Naive thymus-derived CD8-positive, alpha-beta T cell (primary cell): ENCODE measurements at places on chromosomes 3 and 15. TPM values are rescaled to one million over a fixed set of nuclear protein-coding genes. Genes with fewer than 3 reads are reported as not detected.

GRCh38 chr3:194988495-194989165 is 282.3 kb downstream of the XXYLT1 start:
- H3K27me3 ChIP-seq = peaks cover 8% of the 10 kb centered on the region
- H3K4me3 ChIP-seq = no peak overlapping the region
- peaks cover 2% of the 10 kb centered on the region for H3K4me1 ChIP-seq
- H3K27ac ChIP-seq = no peak overlapping the region
- H3K36me3 ChIP-seq = no peaks in the 10 kb centered on the region

GRCh38 chr3:138846262-138846791 is 11.6 kb upstream of the PIK3CB start:
- DNase-seq = no peak
- no peak overlapping the region for H3K4me3 ChIP-seq
- no peaks in the 10 kb centered on the region for H3K27me3 ChIP-seq
- no peaks in the 10 kb centered on the region for H3K4me1 ChIP-seq
- H3K36me3 ChIP-seq = no peaks in the 10 kb centered on the region

- peak overlapping the region; percentile 29 for H3K27ac ChIP-seq
- no peaks in the 10 kb centered on the region for H3K27me3 ChIP-seq
- peaks cover 8% of the 10 kb centered on the region for H3K4me1 ChIP-seq
- H3K36me3 ChIP-seq = peaks cover 2% of the 10 kb centered on the region
- no peak overlapping the region for H3K4me3 ChIP-seq
- DNase-seq = no peak
Measured at GRCh38 chr3:23055733-23056376, 147.3 kb upstream of the UBE2E2 start.

- no peak for DNase-seq
- H3K27me3 ChIP-seq = peaks cover 3% of the 10 kb centered on the region
- H3K4me1 ChIP-seq = peaks cover 5% of the 10 kb centered on the region
- H3K4me3 ChIP-seq = no peak overlapping the region
- no peaks in the 10 kb centered on the region for H3K36me3 ChIP-seq
- no peak overlapping the region for H3K27ac ChIP-seq
Measured at GRCh38 chr3:72617424-72618024, 230.7 kb downstream of the SHQ1 start.

DNA sequence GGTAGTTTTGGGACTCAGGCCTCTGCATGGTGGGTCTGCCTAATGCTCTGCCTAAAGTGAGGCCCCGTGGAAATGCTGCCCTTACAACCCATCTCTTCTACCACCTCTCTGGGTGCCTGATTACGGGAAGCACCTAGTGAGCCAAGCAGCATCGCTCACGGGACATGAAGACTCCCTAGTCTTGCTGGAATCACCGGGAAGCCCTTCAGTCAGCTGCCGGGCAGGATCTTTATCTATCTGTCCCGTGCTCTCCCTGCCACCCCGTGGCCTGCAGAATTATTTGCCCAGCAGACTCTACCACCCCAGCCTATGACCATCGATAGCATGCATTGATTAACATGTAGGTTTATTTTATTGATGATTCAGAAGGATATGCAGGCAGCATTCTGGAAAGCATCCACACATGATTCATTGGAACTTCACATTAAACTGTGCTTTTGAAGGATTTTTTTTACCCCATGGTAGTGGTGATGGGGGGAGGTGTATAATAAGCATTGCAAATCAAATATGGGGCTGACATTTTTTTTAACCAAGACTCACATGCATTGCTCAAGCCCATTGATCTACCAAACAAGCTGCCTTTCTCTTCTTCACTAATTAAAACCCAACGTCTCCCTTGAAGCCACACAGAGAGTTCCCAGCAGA is 63.1 kb downstream of the ATP2B2 start:
- H3K36me3 ChIP-seq = no peaks in the 10 kb centered on the region
- DNase-seq = no peak
- H3K4me3 ChIP-seq = no peak overlapping the region
- H3K27me3 ChIP-seq = no peaks in the 10 kb centered on the region

GRCh38 chr3:190495796-190496195 is 18.1 kb upstream of the IL1RAP start:
- H3K4me3 ChIP-seq = no peak overlapping the region
- H3K4me1 ChIP-seq = no peaks in the 10 kb centered on the region
- no peak for DNase-seq

GRCh38 chr15:56775641-56776040 is 42.3 kb upstream of the ZNF280D start:
- no peaks in the 10 kb centered on the region for H3K36me3 ChIP-seq
- H3K27ac ChIP-seq = peak overlapping the region; percentile 54
- H3K4me3 ChIP-seq = no peak overlapping the region

DNA sequence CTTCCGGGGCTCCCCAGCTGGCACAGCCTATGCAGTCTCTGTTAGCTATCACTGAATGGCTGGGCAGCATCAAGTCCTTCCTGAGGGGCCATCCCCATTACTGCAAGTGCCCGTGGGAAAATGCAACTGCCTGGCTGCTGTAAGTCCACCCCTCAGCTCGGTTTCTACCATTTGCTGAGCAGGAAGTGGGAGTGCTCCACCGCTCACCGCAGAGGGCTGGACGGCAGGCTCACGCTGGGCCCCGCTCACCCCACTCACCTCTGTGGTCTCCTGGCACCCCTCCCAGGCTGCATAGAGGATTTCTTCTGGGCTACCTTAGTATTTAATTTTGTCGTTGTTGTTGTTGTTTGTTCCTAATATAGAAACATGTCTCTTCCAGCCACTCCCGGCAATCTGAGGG is 270.2 kb downstream of the PLCL2 start:
- DNase-seq = no peak
- no peak overlapping the region for H3K27ac ChIP-seq
- H3K27me3 ChIP-seq = no peaks in the 10 kb centered on the region

DNA sequence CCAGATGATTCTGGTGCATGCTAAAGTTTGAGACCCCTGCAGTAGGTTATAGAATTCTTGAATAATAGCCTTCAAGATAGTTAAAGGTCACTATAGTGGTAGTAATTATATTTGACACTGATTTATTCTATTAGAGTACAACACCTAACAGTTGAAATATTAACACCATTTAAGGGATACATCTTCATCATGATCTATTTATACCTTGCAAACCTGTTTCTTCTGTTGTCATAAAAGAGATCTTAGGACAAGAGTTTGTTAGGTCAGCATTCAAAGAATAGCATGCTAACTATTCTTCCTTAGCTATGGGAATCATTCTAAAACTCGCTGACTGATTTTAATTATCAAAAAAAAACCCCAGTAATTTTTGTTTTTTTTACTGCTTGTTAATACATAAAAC is 46.5 kb downstream of the TSC22D2 start:
- H3K36me3 ChIP-seq = no peaks in the 10 kb centered on the region
- H3K27me3 ChIP-seq = no peaks in the 10 kb centered on the region
- no peak overlapping the region for H3K27ac ChIP-seq
- DNase-seq = no peak

GRCh38 chr15:38208779-38209178 is 43.9 kb upstream of the SPRED1 start:
- H3K36me3 ChIP-seq = no peaks in the 10 kb centered on the region
- peaks cover 11% of the 10 kb centered on the region for H3K27me3 ChIP-seq
- H3K4me3 ChIP-seq = no peak overlapping the region
- no peaks in the 10 kb centered on the region for H3K4me1 ChIP-seq
- no peak overlapping the region for H3K27ac ChIP-seq
- no peak for DNase-seq

DNA sequence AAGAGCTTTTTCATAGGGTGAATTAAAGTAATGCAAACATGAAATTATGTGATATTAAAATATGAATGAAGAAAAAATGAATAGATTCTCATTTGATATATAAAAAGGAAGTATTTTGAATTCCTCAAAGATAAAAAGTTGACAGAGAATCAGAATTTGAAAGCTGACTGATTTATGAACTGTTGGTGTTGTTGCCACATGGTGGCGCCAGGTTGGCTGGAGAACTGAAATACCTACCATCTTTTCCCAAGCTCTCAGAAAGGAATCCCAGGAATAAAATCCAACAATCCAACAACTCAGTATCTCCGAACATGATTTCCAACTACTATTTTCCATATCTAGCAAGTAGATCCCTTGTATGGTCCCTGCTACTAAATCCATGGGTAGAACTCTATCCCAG is 3.1 kb downstream of the MYRIP start:
- H3K4me1 ChIP-seq = peaks cover 21% of the 10 kb centered on the region
- peaks cover 39% of the 10 kb centered on the region for H3K27me3 ChIP-seq
- no peak overlapping the region for H3K27ac ChIP-seq
- no peak overlapping the region for H3K4me3 ChIP-seq
- H3K36me3 ChIP-seq = peaks cover 4% of the 10 kb centered on the region

PLA2G4E gene
- not detected for total RNA-seq
